ENCODE measurements at places on chromosomes 2 and 18.
A peak's percentile ranks its signal among the peaks of the same experiment; 100 is the strongest.

DNA sequence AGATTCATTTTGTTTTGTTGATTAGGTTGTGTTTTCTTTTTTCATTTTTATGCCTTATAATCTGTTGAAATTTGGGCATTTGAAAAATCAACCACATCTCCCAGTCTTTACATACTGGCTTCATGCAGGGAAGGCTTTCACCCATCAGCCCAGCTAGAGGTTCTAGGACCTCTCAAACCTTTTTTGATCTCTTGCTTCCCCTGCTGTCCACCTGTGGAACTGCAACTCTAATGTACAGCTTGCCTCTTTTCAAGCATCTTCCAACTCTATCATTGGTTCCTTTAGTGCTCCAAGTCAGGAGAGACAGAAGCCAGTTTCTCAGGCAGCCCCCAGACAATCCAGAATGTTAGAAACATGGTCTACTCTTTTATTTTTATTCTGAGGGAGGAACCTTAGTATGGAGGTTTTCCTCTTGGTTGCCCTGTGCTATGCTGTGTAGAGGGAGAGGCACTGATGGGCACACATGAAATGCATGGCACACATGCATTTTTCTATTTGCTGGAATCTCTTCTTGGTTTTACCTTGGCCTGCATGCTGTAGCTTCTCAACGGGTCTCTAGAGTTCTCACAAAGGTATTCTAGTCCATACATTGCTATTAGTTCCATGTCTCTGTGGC lies 107.2 kb upstream of the L3MBTL4 start:
- peak; percentile 25 for DNase-seq

- DNase-seq: peak; percentile 55
Measured at GRCh38 chr2:86225581-86225980, 26.3 kb downstream of the MRPL35 start.

- no peak for DNase-seq
Measured at GRCh38 chr2:86625096-86625495, 1.4 kb upstream of the RNF103 start.

DNA sequence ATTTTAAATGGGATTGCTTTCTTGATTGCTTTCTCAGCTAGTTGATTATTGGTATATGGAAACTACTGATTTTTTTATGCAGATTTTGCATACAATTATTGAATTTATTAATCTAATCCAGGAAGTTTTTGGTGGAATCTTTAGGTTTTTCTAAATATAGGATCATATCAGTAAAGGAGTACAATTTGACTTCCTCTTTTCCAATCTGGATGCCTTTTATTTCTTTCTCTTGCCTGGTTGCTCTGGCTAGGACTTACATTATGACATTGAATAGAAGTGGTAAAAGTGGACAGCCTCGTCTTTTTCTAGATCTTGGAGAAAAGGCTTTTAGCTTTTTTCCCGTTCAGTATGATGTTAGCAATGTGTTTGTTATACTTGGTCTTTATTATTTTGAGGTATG lies 51.3 kb downstream of the OTX1 start:
- no peak for DNase-seq

DNA sequence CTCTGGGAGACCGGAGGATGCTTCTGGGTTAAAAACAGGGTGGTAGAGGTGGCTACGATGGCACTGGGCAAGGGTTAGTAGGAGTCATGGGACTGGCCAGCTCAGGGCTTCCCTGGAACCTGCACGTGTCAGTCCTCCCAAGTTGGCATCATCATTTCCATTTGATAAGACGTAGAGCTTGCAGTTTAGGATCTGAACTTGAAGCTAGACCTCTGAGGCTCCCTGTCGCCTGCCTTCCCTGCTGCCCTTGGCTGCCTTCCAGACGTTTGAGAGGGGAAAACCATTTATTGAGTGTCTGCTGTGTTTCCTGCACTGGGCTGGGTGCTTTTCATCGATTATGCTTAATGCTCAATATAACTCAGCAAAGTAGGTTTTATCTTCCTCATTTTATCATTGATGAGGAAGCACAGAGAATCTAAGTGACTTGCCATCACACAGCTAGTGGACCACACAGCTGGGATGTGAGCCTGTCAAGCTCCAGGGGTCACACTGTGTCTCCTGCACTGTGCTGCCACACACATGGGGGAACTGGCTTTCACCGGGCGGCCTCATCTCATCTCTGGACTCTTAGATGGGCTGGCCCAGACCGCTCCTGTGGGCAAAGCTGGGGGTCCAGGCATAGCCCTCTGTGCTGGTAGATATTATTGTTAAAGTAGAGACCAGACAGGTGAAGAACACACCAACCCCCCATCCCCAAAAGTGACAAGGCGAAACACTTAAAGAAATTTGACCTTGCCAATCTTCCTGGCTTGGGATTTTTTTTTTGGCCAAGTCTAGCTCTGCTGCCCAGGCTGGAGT lies 7.8 kb downstream of the NT5DC4 start:
- DNase-seq: no peak

GRCh38 chr2:199302851-199303250 lies 154.9 kb downstream of the SATB2 start:
- DNase-seq: no peak

GRCh38 chr2:47024046-47024445 lies 108.4 kb upstream of the MCFD2 start:
- no peak for DNase-seq

DNA sequence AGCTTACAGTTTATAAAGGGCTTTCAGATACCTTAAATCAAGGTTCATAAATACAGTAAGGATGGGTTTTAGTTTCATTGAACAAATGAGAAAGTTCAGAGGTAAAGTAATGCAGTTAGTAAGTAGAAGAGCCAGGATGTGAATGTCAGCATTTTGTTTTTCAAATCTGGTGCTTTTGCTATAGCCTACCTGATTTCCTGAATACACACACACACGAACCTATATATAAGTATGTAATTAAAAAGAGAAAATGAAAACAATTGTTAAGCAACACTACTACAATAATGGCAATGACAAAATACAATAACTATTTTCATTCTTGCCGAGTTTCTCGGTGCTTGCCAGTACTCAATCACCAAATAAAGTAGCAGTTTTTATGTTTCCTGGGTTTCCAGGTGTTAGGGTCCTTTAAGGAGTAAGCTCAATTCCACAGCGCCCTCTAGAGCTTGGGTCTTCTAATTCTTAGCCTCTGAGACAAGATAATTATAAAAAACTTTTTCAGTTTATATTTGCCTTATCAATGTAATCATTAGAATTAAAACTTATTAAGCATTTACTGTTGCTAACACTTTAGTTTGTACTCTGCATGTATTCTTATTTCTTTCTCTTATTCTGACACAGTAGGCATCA lies 512.9 kb upstream of the ACVR2A start:
- peak; percentile 40 for DNase-seq

All from stimulated activated naive CD8-positive, alpha-beta T cell treated with anti-CD3 and anti-CD28 coated beads, Interleukin-15, Interleukin-2, amounts not matched to agents 100 U/mL and 50 U/mL, for 24 hours (primary cell).